ENCODE measurements at places on chromosomes 12 and 14.
A peak's percentile ranks its signal among the peaks of the same experiment; 100 is the strongest.

- no peak for DNase-seq
These were observed 171.7 kb downstream of the MIPOL1 start for GRCh38 chr14:37369425-37369824.

GRCh38 chr12:93734784-93735183 is 57.6 kb downstream of the CRADD start:
- no peak for DNase-seq

- no peak for DNase-seq
These were observed 18.4 kb downstream of the USP44 start for GRCh38 chr12:95532851-95533250.

- no peak for DNase-seq
These were observed 63.5 kb downstream of the NINJ2 start for GRCh38 chr12:599756-600155.

DNA sequence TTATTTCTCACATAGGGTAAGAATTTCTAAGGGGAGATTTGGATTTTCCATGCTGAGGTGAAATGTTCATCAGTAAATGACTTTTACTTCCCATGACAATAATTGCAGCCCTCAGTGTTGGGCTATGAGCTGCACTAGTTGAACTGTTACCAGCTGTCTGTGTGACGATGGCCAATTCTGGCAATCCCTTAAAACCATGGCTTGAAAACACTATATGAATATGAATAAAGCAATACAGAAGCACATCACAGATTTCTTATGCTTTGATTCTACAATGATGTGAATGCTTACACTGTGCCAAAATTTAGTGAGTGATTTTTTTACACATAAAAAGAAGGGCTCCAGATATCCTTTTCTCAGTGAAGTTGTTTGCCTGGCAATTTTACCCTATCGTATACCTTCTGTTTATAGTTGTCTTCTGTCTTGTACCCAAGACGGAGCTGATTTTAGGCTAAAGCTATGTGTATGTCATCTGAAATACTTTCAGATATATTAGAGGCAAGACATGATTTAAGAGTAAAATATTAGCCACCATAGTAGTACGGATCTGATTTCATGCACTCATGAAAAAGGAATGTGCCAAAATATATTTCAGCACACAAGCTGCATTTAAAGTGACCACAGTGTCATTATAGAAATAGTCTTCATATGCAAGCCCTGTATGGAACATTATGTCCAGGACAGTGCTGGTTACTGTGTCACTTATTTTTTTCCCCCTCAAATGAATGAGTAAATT is 52.0 kb downstream of the SLC38A4 start:
- DNase-seq = no peak

DNA sequence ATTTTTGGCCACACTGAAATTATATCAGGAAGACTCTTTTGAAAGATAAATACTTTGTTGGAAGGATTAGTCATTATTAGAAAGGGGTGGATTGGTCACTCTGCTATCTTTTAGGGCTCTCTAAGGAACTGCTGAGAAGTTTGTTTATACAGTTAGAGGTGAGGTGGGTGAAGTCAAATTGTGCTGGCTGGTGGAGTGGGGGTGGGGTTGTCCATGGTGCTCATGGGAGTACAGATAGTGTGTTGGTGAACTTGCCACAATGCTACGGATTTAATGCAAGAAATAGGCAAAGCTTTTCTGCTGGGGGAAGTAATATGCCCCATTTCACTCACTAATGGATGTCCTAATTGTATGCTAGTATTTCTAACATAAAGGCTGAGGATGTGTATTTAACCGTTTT is 35.8 kb downstream of the SUSD6 start:
- no peak for DNase-seq

DNA sequence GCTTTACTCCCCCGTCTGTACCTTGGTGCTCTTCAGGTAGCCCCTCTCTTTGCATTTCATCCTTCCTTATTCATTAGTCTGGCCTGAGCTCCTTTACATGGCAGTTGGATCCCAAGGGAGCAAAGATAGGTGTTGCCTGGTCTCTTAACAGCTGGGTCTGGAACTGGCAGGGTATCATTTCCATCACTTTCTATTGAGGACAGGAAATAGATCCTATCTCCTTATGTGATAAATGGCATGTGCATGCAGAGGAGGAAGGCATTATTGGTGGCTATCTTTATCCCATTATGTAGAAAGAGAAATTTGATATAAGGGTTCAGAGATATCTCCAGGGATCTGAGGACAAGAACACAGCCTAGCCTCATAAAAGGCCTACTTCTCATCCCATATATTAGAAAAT is 54.6 kb upstream of the OAS1 start:
- DNase-seq = no peak

- DNase-seq = no peak
These were observed 16.4 kb upstream of the SELPLG start for GRCh38 chr12:108650083-108650482.

DNA sequence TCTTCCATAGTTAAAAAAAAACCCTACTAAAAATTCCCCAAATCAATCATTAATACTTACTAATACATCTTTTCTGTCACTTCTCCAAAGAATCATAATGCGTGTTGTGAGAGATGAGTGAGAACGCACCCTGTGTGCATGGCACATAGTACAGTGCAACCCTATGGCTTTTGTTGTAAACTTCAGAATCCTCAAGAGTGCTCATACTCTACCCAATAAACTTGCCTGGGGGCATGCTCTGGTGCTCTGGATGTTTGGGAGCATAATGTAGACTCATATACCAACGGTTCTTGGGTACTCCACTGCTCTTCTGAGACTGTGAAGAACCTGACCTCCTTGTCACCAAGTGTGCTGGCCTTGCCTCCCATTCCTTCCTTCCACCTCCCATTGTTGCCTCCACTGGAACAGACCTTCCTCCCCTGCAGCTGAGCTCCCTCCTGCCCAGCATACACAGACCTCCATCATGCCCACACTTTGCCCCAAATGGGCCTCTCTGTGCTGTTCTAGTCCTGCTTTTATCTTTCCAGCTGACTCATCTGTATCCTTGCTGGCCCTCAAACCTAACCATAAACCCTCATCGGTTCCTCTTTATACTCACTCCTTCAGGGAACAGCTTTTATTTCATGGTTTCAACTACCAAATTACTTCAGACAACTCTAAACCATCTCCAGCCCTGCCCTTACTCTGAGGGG is 8.9 kb downstream of the DCP1B start:
- DNase-seq = no peak

GRCh38 chr14:103782376-103782775 is 65.0 kb downstream of the PPP1R13B start:
- DNase-seq = no peak

- no peak for DNase-seq
These were observed 14.6 kb upstream of the GALNT6 start for GRCh38 chr12:51405801-51406207.

DNA sequence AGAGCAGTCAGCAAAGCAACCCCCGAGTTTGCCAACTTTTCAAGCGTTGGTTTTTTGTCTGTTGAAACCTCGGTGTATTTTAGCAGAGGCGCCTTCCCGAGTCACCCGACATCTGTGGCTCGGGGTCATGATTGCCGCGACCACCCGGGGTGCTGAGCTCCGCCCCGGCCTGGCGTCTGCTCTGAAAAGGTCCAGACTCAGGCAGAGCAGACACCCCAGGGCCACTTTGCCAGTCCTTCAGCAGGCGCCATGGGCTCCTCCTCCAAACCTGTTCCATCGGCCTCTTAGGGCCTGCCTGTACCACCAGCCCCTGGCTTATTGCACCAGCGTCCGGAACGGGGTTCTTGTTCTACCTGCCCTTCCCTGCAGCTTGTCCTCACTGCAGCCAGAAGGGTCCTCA is 19.1 kb downstream of the ANKRD9 start:
- no peak for DNase-seq

GRCh38 chr12:42969355-42969754 is 379.8 kb upstream of the PRICKLE1 start:
- no peak for DNase-seq

DNA sequence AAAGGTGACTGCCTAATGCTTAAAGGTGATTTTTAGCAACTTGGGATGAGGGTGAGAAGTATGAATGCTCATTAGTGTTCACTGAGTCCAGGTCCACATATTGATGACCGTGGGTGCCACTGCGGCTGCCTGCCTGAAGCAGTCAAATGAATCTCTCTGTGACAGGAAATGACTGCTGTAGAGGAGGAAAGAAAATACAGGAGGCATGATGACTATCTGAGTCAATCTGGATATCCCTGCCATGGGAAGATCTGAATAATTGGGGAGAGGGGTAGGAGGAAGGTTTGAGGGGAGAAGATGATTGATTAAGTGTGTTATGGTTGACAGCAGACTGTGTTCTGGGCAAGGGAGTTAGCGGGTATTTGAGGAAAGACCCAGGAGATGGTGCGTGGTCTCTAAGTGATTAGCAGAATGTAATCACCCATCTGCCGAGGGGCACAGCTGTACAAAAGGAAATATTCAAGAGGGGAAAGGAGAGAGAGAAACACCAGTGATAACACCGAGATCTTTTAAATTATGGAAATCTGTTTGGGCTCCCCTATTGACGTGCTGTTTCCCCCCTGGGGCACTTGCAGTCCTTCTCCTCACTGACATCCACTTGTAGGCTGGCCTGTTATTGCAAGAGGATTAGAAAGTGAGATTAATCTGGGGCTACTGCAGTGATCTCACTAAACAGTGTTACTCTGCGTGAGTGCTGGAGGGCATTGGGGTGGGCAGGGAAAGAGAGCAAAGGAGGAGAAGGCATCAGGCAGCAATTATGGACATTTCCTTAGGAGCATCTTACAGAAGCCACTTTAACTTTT is 97.7 kb downstream of the AKAP6 start:
- DNase-seq = no peak

DNA sequence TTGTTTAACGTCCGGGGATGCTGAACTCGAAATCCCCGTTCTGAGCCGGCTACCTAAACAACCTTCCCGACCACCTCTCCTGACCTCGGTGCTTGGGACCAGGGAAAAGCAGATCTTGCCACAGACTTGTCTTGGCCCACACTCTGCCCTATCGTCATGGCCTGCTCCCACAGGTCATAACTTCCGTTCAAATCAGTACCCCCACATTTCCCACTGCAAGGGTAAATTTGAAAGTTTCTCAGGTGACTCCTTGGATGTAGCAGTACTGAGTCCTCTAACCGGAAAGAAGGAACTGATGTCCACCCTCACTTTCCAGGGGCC is 612 bp upstream of the RBM23 start:
- peak; percentile 64 for DNase-seq

DNA sequence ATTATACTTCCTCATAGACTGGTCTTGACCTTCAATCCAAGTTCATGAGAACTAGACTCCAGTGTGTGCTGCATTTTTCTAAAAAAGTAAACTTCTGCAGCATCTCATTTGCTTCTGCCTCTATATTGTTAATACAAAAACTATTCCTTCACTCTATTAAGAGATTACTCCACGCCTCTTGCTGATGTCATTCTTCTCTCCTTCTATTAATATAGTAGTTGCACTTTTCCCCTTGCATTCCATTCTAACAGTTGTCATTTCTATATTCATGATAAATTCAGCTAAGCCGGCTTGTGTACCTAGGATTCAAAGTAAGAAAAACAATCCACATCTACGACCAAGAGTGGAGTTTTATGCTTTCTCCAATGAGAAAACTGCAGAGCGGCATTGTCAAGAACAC is 480.4 kb upstream of the NOVA1 start:
- DNase-seq = no peak

DNA sequence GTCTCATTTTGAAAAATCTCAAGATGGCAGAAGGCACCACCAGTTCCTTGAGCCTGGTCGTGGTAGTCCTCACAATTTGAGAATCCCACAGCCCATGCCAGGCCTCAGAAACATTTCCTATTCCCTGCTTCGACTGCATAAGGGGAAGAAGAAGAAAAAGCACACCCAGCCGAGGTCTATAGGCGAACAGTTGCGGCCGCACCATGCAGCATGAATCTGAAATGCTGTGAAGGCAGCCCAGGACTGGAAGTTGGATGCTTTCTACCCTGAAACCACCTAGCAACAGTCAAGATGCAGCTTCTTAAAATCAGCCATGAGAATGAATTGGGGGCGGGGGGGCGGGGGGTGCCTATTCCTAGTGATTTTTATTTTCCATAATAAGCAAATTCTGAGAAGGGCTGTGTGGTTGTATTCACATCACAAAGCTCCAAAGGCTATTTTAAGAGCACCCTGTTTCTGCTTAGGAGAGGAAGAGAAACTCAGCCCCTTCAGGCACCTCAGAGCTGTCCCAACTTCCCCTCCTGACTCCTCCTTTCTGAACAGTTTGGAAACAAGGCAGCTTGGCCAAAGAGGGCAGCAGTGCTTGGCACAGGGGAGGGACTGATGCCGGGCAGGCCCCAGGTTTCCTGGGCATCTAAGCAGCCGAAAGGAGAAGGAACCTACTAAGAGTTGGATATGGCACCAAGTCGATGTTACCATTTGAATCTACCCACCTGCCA is 172.5 kb upstream of the FOXN3 start:
- peak; percentile 70 for DNase-seq

DNA sequence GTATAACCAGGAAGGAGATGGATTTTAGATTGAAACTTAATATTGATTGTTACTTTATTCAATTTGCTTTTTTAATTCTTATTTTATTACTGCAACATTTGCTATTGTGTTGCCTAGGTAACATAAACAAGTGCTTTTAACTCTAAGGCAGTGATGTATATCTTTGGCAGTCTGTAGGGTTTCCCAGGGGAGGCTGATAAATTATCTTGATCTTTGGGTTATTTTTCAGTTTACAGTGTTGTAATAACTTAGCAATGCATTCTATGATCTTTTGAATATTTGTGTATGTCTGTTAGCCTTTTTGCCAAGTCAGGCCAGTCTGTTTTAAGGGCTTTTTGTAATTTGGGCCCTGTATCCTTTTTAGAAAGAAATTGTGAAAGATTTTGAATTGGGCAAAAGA is 7.8 kb upstream of the DTD2 start:
- no peak for DNase-seq

GRCh38 chr14:21033133-21033698 is 1.4 kb downstream of the RNASE13 start:
- DNase-seq = peak; percentile 78

- DNase-seq = no peak
These were observed 2.5 kb downstream of the OR6C2 start for GRCh38 chr12:55446326-55446725.

DNA sequence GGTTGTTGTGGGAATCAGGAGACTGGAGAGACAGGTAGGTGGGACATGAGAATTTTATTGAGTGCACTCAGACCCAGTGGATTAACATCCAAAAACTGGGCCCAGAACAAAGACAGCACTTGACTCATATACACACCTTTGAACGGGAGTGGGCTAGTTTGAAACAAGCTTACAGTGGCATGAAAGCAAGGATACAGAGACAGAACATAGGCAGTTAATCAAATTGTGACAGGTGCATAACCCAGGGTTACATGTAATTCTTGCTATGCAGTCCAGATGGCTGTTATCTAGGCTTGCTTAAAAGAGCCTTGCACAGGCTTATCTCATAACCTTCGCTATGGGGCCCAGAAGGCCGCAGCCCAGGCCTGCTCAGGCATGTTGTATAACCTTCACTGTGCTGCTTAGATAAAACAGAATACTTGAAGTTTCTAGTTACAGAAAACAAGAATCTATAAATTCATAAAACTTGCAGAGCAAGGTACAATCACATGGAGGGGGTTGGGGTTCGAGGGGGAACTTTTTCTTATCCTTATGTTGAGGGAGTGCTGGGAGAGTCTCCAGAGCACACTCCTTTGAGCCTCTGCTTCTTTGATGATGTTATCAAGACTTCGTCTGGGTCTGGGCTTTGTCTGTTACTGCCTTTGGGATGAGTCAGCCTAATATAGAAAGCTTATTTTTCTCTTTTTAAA is 81.7 kb downstream of the TNFAIP2 start:
- no peak for DNase-seq

- DNase-seq = peak; percentile 73
These were observed 208.8 kb upstream of the EEA1 start for GRCh38 chr12:93137656-93138612.

GRCh38 chr12:27460471-27460978 is 14.0 kb downstream of the SMCO2 start:
- peak; percentile 58 for DNase-seq

- no peak for DNase-seq
These were observed 8.3 kb downstream of the KRT7 start for GRCh38 chr12:52241205-52241842.
